ENCODE measurements at places on chromosomes 7 and 10. TPM values are rescaled to one million over a fixed set of nuclear protein-coding genes. Genes with fewer than 3 reads are reported as not detected.

The DIP2C gene
- 11.1 TPM for total RNA-seq

The VSTM4 gene
- 0.50 TPM for total RNA-seq

The ACSM6 gene
- not detected for total RNA-seq

The CH25H gene
- 0.26 TPM for total RNA-seq

The TRPV6 gene
- total RNA-seq, result not detected

The SPDYE5 gene
- not detected for total RNA-seq

The TMEM139 gene
- 1.9 TPM for total RNA-seq

The AGAP5 gene
- total RNA-seq, result 2.2 TPM

The LBX1 gene
- not detected for total RNA-seq

The TCERG1L gene
- not detected for total RNA-seq

The PDE6C gene
- total RNA-seq, result not detected

The TMEM213 gene
- total RNA-seq, result not detected

The CPXM2 gene
- total RNA-seq, result not detected

The CYP3A5 gene
- 1.4 TPM for total RNA-seq

The FFAR4 gene
- total RNA-seq, result 0.30 TPM

The AKR1C2 gene
- total RNA-seq, result 3,918 TPM

The CELF2 gene
- total RNA-seq, result 0.16 TPM

The CDHR1 gene
- 0.07 TPM for total RNA-seq

The LOXL4 gene
- total RNA-seq, result 1.4 TPM

The ZNF804B gene
- not detected for total RNA-seq

The GFRA1 gene
- total RNA-seq, result 10.0 TPM

The MMP21 gene
- total RNA-seq, result not detected

The ACTL6B gene
- not detected for total RNA-seq

The METTL27 gene
- 9.8 TPM for total RNA-seq

The RELN gene
- total RNA-seq, result 0.01 TPM

The MALRD1 gene
- not detected for total RNA-seq

The MYOZ1 gene
- not detected for total RNA-seq

The CFAP69 gene
- 3.3 TPM for total RNA-seq

The HHEX gene
- total RNA-seq, result 13.3 TPM

The TMEM273 gene
- not detected for total RNA-seq

The PAX4 gene
- total RNA-seq, result not detected

The CFAP43 gene
- total RNA-seq, result 0.36 TPM

The VGF gene
- 12.8 TPM for total RNA-seq

The SPDYE16 gene
- not detected for total RNA-seq

The HTR5A gene
- total RNA-seq, result not detected

The MEIG1 gene
- total RNA-seq, result 0.55 TPM

The AKR1B15 gene
- 34.3 TPM for total RNA-seq

The NPFFR1 gene
- not detected for total RNA-seq

The ZNF485 gene
- total RNA-seq, result 1.9 TPM

The ZNF212 gene
- 10.7 TPM for total RNA-seq

The RGS10 gene
- total RNA-seq, result 53.6 TPM

The SLC18A3 gene
- not detected for total RNA-seq

The ZNF37A gene
- total RNA-seq, result 6.1 TPM

The UCMA gene
- total RNA-seq, result not detected

The SPDYE2B gene
- total RNA-seq, result not detected

The DKK1 gene
- total RNA-seq, result 445 TPM

The HOXA4 gene
- total RNA-seq, result 1.2 TPM

The FAM24B gene
- 14.8 TPM for total RNA-seq

The RET gene
- total RNA-seq, result 0.83 TPM

The WASL gene
- total RNA-seq, result 21.2 TPM
